ENCODE measurements at places on chromosomes 16 and 17. TPM values are rescaled to one million over a fixed set of nuclear protein-coding genes. Genes with fewer than 3 reads are reported as not detected.

GRCh38 chr17:63988741-63989621, 9.2 kb upstream of the PRR29 start:
- no peak overlapping the region for H3K27ac ChIP-seq
- no peak for DNase-seq
- no peaks in the 10 kb centered on the region for H3K36me3 ChIP-seq
- no peaks in the 10 kb centered on the region for H3K27me3 ChIP-seq
- H3K4me1 ChIP-seq: peaks cover 53% of the 10 kb centered on the region

- no peak overlapping the region for H3K27ac ChIP-seq
- no peaks in the 10 kb centered on the region for H3K4me1 ChIP-seq
- no peak overlapping the region for H3K4me3 ChIP-seq
- no peaks in the 10 kb centered on the region for H3K27me3 ChIP-seq
- H3K36me3 ChIP-seq: no peaks in the 10 kb centered on the region
These were observed 14.6 kb downstream of the NUDT7 start for GRCh38 chr16:77736879-77737278.

- no peak overlapping the region for H3K27ac ChIP-seq
- H3K27me3 ChIP-seq: no peaks in the 10 kb centered on the region
- no peaks in the 10 kb centered on the region for H3K4me1 ChIP-seq
- no peaks in the 10 kb centered on the region for H3K36me3 ChIP-seq
- DNase-seq: no peak
- no peak overlapping the region for H3K4me3 ChIP-seq
These were observed 140.3 kb downstream of the CCT6B start for GRCh38 chr17:34820922-34821321.

DNA sequence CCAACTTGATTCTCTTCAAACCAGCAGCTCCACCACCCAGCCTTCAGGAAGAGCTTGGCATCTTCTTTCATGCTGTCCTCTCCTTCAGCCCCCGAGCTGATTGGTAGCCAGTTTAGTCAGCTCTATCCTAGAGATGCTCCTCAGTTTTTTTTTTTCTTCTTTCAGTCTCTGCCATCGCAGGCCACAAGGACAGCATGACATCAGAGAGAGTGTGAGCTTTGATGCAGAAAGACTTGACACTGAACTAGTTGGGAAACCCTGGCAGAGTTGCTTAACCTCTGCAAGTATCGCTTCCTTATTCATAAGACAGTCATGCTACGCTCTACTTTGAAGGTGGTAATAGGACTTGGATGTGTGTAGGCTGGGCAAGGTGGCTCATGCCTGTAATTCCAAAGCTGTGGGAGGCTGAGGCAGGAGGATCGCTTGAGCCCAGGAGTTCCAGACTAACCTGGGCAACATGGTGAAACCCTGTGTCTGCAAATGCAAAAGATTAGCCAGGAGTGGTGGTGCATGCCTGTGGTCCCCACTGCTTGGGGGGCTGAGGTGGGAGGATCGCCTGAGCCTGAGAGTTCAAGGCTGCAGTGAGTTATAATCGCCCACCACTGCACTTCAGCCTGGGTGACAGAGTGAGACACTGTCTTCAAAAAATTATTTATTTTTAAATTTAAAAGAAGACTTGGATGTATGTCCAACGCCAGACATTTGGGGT, 2.6 kb downstream of the CD300LB start:
- H3K4me3 ChIP-seq: no peak overlapping the region
- no peak for DNase-seq
- H3K27ac ChIP-seq: no peak overlapping the region
- H3K27me3 ChIP-seq: peaks cover 9% of the 10 kb centered on the region
- no peaks in the 10 kb centered on the region for H3K36me3 ChIP-seq

GRCh38 chr17:78735832-78736525, 46.1 kb downstream of the CYTH1 start:
- peak overlapping the region; percentile 64 for H3K4me3 ChIP-seq
- DNase-seq: peak; percentile 53
- H3K27me3 ChIP-seq: no peaks in the 10 kb centered on the region
- peaks cover 89% of the 10 kb centered on the region for H3K4me1 ChIP-seq
- peaks cover 5% of the 10 kb centered on the region for H3K36me3 ChIP-seq

DNA sequence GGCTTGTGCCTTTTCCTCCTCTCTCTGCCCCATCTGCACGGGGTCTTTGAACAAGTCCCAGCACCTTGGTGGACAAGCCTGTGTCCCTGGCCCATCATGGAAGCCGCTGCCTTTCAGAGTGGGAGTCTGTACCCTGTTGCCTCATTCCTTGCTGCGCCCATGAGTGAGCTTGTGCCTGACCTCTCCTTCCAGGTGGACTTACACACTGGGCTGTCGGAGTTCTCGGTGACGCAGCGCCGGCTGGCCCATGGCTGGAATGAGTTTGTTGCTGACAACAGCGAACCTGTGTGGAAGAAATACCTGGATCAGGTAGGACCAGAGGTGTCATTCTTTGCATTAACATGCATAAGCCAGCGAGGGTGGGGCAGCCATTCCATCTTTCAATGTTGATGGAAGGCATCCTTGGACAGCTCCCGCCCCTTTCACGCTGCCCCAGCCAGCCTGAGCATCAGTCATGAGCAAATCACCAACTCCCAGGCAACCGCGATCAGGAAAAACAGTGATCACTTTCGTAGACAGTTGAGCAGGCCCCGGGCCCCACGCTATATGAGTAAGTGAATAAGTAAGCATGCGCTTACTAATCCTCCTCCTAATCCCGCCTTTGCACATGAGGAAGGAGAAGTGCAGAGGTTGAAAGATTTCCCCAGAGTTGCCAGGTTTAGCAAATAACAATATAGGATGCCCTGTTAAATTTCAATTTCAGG, 36.8 kb downstream of the ATP2C2 start:
- no peaks in the 10 kb centered on the region for H3K36me3 ChIP-seq
- H3K27me3 ChIP-seq: no peaks in the 10 kb centered on the region
- H3K4me3 ChIP-seq: no peak overlapping the region
- DNase-seq: no peak
- no peaks in the 10 kb centered on the region for H3K4me1 ChIP-seq
- H3K27ac ChIP-seq: no peak overlapping the region

DNA sequence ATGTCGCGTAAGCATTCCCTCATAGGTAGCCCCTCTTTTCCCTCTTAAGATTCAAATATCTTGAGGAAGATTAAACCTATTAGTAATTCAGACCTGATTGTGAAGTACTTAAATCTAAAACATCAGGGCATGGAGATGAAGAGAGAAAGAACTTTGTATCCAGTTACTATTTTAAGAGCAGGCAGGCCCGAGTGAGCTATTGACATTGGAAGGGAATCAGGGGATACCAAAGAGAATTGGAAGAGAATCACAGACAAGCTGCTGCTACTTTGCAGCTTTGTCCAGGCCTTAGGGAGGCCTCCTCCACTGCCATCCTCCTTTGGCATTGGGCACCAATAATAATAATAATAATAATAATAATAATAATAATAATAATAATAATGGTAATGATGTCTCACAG, 170.5 kb downstream of the MRTFB start:
- DNase-seq: no peak
- no peaks in the 10 kb centered on the region for H3K4me1 ChIP-seq
- H3K27ac ChIP-seq: no peak overlapping the region

DNA sequence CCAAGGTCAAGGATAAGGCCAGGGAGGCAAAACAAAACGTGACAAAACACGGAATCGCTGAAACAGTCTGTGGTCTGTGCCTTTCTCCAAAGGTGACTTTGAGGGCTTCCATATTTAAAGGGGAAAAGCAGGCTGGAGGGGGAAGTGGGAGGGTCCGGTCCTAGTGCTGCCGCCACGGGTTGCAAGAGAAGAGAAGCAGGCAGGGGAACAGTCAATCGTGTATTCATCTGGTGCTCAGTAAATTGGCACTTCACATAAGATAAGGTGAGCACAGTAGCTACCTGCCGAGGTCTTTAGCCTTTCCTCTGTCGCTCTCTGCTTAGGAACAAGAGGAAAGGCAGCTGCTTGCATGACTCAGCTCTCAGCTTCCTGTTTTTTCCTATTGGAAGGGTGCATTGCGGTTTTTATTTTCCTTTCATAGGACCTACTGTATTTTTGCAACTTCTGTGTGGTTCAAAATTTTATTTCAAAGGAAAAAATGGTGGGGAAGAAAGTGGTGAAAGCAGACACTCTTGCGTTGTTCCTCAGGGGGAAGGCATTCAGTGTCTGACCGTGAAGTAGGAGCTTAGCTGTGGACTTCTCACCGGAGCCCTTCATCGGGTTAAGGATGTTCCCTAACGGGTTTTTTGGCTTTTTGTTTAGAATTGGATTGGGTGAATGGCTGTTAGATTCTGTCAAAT, 7.1 kb upstream of the LGALS3BP start:
- peaks cover 5% of the 10 kb centered on the region for H3K36me3 ChIP-seq
- H3K4me3 ChIP-seq: no peak overlapping the region
- H3K27me3 ChIP-seq: no peaks in the 10 kb centered on the region
- H3K4me1 ChIP-seq: peaks cover 18% of the 10 kb centered on the region

The CLEC18B gene
- total RNA-seq: 3.1 TPM
